Dermis microvascular lymphatic vessel endothelial cell (primary cell): ENCODE measurements at places on chromosomes 13 and 19.
A peak's percentile ranks its signal among the peaks of the same experiment; 100 is the strongest.

GRCh38 chr13:99066219-99066618 lies 88.4 kb upstream of the DOCK9 start:
- no peak for DNase-seq

GRCh38 chr13:77857531-77858209 lies 61.0 kb downstream of the EDNRB start:
- DNase-seq, result no peak

GRCh38 chr19:35931874-35932202 lies 4.3 kb upstream of the LRFN3 start:
- no peak for DNase-seq

- DNase-seq, result peak; percentile 43
Observed at GRCh38 chr13:52850396-52851136, 2.1 kb upstream of the PCDH8 start.

DNA sequence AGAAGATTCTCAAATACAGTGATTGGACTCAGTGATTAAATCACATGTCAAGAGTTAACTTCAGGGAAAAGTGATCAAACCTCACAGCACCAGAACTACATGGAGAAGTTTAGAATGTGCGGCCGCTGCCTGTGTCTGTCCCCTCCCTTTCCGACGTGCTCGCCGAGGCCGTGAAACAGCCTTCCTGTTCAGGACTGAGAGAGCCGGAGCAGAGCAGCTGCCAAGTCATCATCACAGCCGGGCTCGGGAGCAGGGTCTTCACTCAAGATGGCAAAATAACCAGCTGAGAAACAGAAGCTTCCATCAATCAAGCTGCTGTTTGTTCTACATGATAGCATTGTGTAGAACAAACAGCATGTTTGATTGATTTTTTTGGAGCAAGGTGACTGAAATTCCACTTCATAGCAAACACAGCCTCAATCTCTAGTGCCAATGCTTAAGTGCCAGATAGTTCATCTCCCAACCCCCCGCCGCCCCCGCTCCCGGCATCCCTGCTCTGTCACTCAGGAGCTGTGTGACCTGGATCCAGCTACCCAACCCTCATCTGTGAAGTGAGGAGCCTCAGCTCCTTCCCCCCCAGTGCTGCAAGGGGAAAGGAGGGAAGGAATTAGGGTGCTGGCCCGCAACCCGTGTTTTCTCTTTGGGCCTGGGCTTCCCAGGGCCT lies 70.6 kb downstream of the HSPH1 start:
- peak; percentile 42 for DNase-seq

DNA sequence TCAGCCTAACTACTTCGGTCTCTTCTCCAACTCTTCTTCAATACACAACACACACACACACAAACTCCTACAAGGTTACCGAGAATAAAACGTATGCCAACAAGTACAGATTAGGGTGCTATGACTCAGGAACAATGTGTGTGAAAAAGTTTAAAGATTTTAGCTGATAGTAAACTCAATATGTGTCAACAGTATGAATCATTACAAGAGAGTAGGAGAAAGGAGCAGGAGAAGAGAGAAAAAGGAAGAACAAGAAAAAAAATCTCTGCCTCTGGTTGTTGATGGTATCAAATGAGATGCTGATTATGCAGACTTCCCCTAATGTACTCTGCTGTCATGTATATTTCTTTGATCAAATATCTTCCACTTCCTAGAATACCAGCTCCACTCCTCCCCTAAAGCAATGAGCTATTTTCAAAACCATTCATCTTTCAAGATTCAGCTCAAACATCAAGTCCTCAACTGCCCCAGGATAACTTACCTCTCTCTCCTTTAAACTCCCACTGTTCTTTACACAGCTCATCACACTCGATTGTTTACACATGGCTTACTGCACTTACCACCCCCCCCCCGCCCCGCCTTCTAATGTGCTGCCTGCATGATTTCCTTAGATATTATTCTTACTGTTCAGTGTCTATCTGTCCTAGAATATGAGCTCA lies 95.6 kb downstream of the FAM216B start:
- no peak for DNase-seq

DNA sequence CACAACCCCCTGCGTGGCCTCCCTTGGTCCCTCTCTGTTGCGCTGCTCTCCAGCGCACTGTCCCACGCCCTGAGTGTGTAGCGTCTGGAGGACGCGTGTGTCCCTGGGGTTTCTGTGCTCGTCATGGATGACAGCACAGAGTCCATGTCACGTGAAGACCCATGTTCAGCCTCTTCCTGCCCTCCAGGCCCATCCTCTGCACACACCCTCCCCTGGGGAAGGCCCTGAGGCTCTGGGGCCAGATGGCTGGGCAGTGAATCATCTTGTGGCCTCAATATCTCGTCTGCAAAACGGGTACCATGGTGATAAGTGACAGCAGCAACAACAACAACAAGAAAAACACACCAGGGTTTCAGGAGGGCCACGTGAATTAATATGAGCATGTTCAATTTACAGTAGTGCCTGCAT lies 71.5 kb upstream of the ARHGEF7 start:
- DNase-seq, result no peak

- no peak for DNase-seq
Observed at GRCh38 chr13:96783511-96783910, 210.8 kb downstream of the OXGR1 start.

DNA sequence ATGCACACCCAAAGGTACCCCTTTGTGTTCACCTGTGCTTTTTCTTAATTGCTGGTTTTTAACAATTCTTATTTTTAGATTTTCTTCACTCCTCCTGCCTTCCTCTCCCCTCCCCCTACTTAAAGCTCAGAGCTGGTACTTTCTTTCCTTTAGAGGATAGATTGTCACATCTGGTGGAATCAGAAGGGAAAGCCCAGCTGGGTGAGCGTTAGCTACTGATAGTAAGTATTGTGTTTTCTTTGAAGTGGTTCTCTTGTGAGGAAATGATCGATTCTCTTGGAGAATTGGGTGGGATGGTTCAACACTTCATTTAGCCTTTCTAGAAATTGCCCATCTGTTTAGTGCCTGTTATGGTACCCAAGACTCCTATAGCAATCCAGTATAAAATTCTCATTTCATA lies 84.8 kb downstream of the FLT1 start:
- no peak for DNase-seq

GRCh38 chr19:8392017-8392591 lies 1.9 kb downstream of the RAB11B start:
- no peak for DNase-seq

- DNase-seq, result no peak
Observed at GRCh38 chr13:110023729-110024644, 237.6 kb upstream of the IRS2 start.

DNA sequence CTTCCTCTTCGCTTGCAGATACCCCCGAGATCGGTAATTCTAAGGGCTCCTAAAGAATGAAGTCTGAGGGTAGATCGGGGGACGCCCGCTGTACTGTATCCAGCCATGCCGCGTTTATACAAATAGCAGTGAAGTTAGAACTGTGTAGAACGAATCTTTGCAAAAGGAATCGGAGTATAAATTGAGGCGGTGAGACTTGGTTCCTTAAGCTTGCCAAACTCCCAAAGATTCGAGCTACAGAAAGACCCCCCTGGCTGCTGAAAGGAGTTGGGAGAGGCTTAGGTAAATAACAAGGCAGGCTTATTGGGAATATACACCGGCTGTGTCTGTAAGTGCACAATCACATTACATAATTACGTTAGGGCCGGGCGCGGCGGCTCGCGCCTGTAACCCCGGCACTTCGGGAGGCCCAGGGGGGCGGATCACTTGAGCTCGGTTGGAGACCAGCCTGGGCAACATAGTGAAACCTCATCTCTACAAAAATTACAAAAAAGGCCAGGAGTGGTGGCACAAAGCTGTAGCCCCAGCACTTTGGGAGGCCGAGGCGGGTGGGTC lies 12.2 kb downstream of the TMEM160 start:
- DNase-seq, result no peak

DNA sequence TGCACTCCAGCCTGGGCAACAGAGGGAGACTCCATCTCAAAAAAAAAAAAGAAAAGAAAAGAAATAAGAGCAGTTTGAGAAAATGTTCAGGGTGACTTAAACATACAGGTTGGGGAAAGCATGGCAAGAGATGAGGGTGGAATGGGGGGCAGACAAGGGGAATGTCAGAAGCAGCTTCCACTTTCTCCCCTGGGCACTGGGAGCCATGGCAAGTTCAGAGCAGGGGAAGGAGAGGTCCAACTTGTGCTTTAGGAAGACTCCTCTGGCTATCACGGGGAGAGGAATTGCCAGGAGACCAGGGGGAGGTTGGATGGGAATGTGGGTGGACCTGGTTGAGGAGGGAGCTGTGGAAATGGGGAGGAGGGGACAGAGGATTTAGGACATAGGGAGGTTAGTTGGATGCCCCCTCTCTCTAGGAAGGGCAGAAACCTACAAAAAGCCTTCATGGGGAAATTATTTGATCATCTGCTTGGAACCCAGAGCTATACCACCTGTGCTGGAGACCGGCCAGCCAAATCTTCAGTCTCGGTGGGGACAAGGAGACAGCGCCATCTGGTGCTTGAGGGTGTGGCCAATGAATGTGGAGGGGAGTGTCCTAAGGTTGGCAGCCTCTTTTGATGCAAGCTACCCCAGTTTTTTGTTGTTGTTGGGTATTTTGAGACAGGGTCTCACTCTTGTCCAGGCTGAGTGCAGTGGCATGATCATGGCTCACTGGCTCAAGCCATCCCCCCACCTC lies 7.3 kb upstream of the STRN4 start:
- DNase-seq, result no peak

GRCh38 chr13:106581225-106581624 lies 13.3 kb upstream of the ARGLU1 start:
- no peak for DNase-seq

DNA sequence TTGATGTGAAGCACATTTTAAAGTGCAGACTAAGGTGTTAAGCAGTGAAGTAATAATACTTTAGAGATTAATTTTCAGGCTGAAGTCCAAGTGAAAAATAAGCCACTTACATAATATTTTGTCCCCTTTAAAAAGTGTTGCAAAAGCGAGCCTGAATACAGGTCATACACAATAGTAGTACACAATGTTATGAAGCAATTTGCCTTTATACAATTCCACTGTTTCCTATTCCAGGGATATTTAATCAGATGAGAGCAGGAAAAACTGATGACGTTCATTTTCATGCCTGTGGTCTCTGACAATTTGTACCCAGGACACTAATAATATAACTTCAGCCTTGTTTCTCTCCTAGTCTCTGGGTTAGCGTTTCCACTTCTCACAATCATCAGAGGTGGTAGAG lies 916.7 kb downstream of the PCDH9 start:
- DNase-seq, result no peak

DNA sequence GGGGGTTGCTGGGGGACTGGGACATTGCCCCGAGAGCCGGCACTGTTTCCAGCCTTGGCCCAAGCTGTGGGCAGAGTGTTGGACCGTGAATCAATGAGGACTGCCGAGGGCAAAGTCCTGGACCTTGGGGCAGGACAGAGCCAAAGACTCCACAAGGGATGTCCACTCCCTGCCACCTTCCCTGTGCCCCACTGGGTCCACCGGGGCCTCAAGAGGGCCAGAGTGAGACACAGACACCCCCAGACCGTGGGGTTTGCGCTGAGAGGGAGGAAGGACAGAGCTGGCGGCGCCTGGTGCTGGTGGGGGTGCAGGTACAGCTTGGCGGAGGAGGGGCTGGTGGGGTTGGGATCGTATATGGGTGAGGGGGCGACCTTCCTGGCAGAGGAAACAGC lies 11.8 kb downstream of the MAST3 start:
- DNase-seq, result no peak
